Neural crest cell (in vitro differentiated cells): ENCODE measurements at places on chromosomes 16 and 17. TPM values are rescaled to one million over a fixed set of nuclear protein-coding genes. Genes with fewer than 3 reads are reported as not detected.

TAT gene
- not detected in 2 replicates for total RNA-seq

SSTR5 gene
- total RNA-seq = not detected in 2 replicates

AANAT gene
- 0.39 TPM in 1 of 2 replicates, not detected in the other for total RNA-seq

HOXB13 gene
- total RNA-seq = not detected in 2 replicates

CCL5 gene
- not detected in 2 replicates for total RNA-seq

C16orf46 gene
- total RNA-seq = 1.8 and 2.1 TPM in 2 replicates

MEOX1 gene
- 1.1 and 1.7 TPM in 2 replicates for total RNA-seq

ALDH3A1 gene
- total RNA-seq = 0.64 TPM in 1 of 2 replicates, not detected in the other

SECTM1 gene
- total RNA-seq = not detected in 2 replicates

MRPS7 gene
- total RNA-seq = 84.7 and 86.4 TPM in 2 replicates

LRRC46 gene
- total RNA-seq = 0.84 and 1.4 TPM in 2 replicates

CSH1 gene
- total RNA-seq = not detected in 2 replicates

SLC35G6 gene
- not detected in 2 replicates for total RNA-seq

CD19 gene
- not detected in 2 replicates for total RNA-seq

CYGB gene
- total RNA-seq = 8.6 and 8.7 TPM in 2 replicates

CNTROB gene
- total RNA-seq = 55.5 and 58.3 TPM in 2 replicates

DNA sequence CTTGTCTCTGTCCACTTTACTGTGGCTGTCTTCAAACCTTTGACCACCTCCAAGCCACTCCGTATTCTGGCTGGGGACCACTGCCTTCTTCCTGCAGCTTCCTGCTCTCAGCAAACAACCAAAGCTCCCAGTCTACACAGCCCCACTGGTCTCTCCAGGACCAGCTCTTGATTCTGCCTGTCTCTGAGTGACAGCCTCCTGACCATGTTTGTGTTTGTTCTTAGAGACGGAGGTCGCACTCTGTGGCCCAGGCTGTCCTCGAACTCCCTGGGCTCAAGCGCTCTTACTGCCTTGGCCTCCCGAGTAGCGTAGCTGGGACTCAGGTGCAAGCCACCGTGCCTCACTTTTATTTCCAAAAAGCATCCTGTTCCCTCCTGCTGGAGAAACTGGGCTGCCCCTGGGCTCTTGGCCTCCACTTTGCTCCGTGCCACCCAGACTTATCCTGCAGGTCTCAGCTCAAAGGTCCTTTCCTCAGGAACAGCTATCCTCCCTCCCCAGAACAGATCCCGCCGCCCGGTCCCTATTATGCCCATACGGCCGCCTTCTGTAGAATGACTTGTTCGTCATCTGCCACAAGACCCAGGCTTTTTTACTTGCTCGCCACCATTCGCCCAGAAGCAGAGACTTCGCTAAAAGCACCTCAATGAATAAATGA is 9.1 kb downstream of the MNT start:
- H3K4me3 ChIP-seq = peak overlapping the region; percentile 88
- peaks cover 56% of the 10 kb centered on the region for H3K4me1 ChIP-seq
- H3K36me3 ChIP-seq = peaks cover 7% of the 10 kb centered on the region

DNA sequence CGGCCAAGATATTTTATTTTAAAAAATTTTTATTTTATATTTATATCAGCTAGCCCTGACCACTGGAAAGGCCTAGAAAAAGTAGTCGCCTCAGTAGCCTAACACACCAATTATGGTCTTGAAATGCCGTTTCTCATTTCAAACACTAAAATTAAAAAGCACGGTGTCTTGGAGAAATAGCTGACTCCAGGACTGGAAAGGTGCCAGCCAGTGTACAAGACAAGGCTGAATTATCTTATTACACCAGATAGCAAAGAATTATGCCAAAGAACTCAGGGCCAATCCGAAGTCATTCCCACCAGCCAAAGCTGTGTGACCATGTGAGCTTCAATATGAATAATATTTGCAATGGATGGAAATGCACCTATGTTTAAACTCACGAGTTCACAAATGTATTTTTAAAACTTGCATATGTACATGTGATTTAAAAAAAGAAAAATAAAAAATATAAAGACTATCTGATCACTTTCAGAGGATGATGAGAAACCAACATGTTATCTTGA is 19.9 kb upstream of the ATP2C2 start:
- H3K36me3 ChIP-seq = no peaks in the 10 kb centered on the region
- peaks cover 9% of the 10 kb centered on the region for H3K4me1 ChIP-seq
- no peak overlapping the region for H3K27ac ChIP-seq
- H3K27me3 ChIP-seq = no peaks in the 10 kb centered on the region
- no peak overlapping the region for H3K4me3 ChIP-seq

- DNase-seq = no peak
- H3K4me3 ChIP-seq = no peak overlapping the region
- no peaks in the 10 kb centered on the region for H3K27me3 ChIP-seq
- no peaks in the 10 kb centered on the region for H3K36me3 ChIP-seq
- no peak overlapping the region for H3K27ac ChIP-seq
These were observed 37.8 kb downstream of the ITGAE start for GRCh38 chr17:3762922-3763776.

GRCh38 chr17:44360826-44361225 is 2.8 kb downstream of the FAM171A2 start:
- H3K27me3 ChIP-seq = peaks cover 13% of the 10 kb centered on the region
- H3K27ac ChIP-seq = peak overlapping the region; percentile 43
- no peak for DNase-seq
- peak overlapping the region; percentile 78 for H3K4me3 ChIP-seq
- H3K4me1 ChIP-seq = peaks cover 18% of the 10 kb centered on the region
- no peaks in the 10 kb centered on the region for H3K36me3 ChIP-seq

GRCh38 chr17:29383686-29384085 is 6.5 kb upstream of the TAOK1 start:
- H3K4me3 ChIP-seq = no peak overlapping the region
- no peak for DNase-seq
- H3K27me3 ChIP-seq = no peaks in the 10 kb centered on the region
- H3K36me3 ChIP-seq = no peaks in the 10 kb centered on the region
- no peak overlapping the region for H3K27ac ChIP-seq

GRCh38 chr16:49454426-49455180 is 81.0 kb downstream of the C16orf78 start:
- no peak overlapping the region for H3K4me3 ChIP-seq
- peaks cover 7% of the 10 kb centered on the region for H3K27me3 ChIP-seq
- no peak for DNase-seq
- H3K4me1 ChIP-seq = peaks cover 5% of the 10 kb centered on the region
- H3K36me3 ChIP-seq = no peaks in the 10 kb centered on the region

GRCh38 chr16:30677931-30678585 is 19.8 kb downstream of the FBRS start:
- H3K4me1 ChIP-seq = peaks cover 8% of the 10 kb centered on the region
- H3K36me3 ChIP-seq = no peaks in the 10 kb centered on the region
- no peak overlapping the region for H3K4me3 ChIP-seq
- no peak for DNase-seq
- no peaks in the 10 kb centered on the region for H3K27me3 ChIP-seq
- H3K27ac ChIP-seq = no peak overlapping the region

DNA sequence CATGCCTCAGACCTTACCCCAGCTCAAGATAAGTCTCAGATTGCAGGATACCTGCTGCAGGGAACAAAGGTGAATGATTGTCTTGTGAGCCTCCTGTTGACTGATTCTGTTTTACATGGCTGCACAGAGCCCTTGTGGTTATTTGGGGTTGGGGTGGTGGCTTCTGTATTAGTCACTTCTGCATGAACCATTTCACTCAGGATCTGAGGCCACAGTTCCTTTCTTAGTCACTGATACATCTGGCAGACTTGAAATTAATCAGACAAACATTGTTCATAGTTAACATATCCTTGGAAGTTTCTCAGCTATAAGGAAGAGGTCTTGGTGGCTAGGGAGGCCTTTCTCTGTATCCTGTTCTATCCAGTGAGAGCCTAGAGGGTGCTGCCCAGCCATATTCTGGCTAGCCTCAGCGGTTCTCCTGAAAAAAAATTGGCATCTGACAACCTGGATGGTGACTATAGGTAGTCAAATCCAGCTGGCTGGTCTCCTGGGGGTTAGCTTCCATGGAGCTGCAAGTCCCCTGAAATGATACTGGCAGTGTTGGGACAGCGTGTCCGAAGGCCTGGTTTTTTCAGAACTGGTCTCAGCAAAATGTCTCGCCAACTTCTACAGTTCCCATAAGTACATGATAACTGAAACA is 8.4 kb upstream of the PLK1 start:
- H3K27me3 ChIP-seq = no peaks in the 10 kb centered on the region
- H3K4me1 ChIP-seq = no peaks in the 10 kb centered on the region
- no peak overlapping the region for H3K27ac ChIP-seq
- H3K36me3 ChIP-seq = peaks cover 2% of the 10 kb centered on the region
- H3K4me3 ChIP-seq = no peak overlapping the region

- no peak overlapping the region for H3K27ac ChIP-seq
- no peaks in the 10 kb centered on the region for H3K36me3 ChIP-seq
- H3K4me3 ChIP-seq = no peak overlapping the region
- no peaks in the 10 kb centered on the region for H3K27me3 ChIP-seq
These were observed 668.8 kb downstream of the WWOX start for GRCh38 chr16:78768226-78768625.

- peak overlapping the region; percentile 85 for H3K4me3 ChIP-seq
- H3K27ac ChIP-seq = no peak overlapping the region
- no peak for DNase-seq
- H3K36me3 ChIP-seq = no peaks in the 10 kb centered on the region
- H3K4me1 ChIP-seq = peaks cover 20% of the 10 kb centered on the region
These were observed 1.6 kb upstream of the TLCD2 start for GRCh38 chr17:1711804-1712203.

GRCh38 chr16:52827456-52827855 is 225.2 kb downstream of the CHD9NB start:
- no peaks in the 10 kb centered on the region for H3K27me3 ChIP-seq
- no peak overlapping the region for H3K4me3 ChIP-seq
- peaks cover 12% of the 10 kb centered on the region for H3K4me1 ChIP-seq
- H3K27ac ChIP-seq = peak overlapping the region; percentile 94
- DNase-seq = no peak

- H3K4me1 ChIP-seq = peaks cover 74% of the 10 kb centered on the region
- peak; percentile 61 for DNase-seq
- peak overlapping the region; percentile 73 for H3K4me3 ChIP-seq
- H3K36me3 ChIP-seq = no peaks in the 10 kb centered on the region
- no peaks in the 10 kb centered on the region for H3K27me3 ChIP-seq
These were observed 26.1 kb downstream of the TRPV3 start for GRCh38 chr17:3531266-3532101.

DNA sequence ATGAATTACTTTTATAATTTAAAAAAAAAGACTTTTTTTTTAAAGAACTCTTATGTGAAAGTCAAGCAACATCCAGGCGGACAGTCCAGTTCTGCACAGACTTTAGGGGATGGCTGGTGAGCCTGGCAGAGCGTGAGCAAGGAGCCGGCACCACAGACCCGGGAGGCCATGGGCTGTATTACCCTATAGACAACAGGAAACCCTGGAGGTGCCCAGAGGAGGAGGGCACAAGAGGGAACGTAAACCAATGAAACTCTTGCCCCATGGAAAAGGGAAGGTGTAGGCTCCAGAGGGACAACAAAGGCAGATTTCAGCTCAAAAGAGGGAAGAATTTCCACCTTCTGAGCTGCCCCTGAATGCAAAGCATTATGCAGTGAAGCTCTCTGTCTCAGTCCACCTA is 25.5 kb upstream of the RPH3AL start:
- DNase-seq = no peak
- H3K4me3 ChIP-seq = no peak overlapping the region
- no peak overlapping the region for H3K27ac ChIP-seq
- H3K36me3 ChIP-seq = no peaks in the 10 kb centered on the region
- peaks cover 33% of the 10 kb centered on the region for H3K4me1 ChIP-seq

- H3K4me3 ChIP-seq = no peak overlapping the region
- no peak overlapping the region for H3K27ac ChIP-seq
- no peak for DNase-seq
- H3K36me3 ChIP-seq = no peaks in the 10 kb centered on the region
- no peaks in the 10 kb centered on the region for H3K4me1 ChIP-seq
- H3K27me3 ChIP-seq = peaks cover 2% of the 10 kb centered on the region
These were observed 429.0 kb downstream of the HS3ST4 start for GRCh38 chr16:26120729-26121128.

GRCh38 chr17:954431-955164 is 25.0 kb downstream of the NXN start:
- H3K36me3 ChIP-seq = peaks cover 9% of the 10 kb centered on the region
- no peaks in the 10 kb centered on the region for H3K27me3 ChIP-seq
- no peak for DNase-seq
- H3K27ac ChIP-seq = no peak overlapping the region
- H3K4me3 ChIP-seq = peak overlapping the region; percentile 43
- H3K4me1 ChIP-seq = peaks cover 48% of the 10 kb centered on the region

GRCh38 chr16:27020031-27020430 is 46.7 kb upstream of the C16orf82 start:
- H3K27me3 ChIP-seq = no peaks in the 10 kb centered on the region
- no peak for DNase-seq
- H3K4me1 ChIP-seq = no peaks in the 10 kb centered on the region

- H3K27me3 ChIP-seq = no peaks in the 10 kb centered on the region
- H3K4me1 ChIP-seq = no peaks in the 10 kb centered on the region
- H3K36me3 ChIP-seq = no peaks in the 10 kb centered on the region
These were observed 14.3 kb downstream of the KATNIP start for GRCh38 chr16:27564224-27564623.

DNA sequence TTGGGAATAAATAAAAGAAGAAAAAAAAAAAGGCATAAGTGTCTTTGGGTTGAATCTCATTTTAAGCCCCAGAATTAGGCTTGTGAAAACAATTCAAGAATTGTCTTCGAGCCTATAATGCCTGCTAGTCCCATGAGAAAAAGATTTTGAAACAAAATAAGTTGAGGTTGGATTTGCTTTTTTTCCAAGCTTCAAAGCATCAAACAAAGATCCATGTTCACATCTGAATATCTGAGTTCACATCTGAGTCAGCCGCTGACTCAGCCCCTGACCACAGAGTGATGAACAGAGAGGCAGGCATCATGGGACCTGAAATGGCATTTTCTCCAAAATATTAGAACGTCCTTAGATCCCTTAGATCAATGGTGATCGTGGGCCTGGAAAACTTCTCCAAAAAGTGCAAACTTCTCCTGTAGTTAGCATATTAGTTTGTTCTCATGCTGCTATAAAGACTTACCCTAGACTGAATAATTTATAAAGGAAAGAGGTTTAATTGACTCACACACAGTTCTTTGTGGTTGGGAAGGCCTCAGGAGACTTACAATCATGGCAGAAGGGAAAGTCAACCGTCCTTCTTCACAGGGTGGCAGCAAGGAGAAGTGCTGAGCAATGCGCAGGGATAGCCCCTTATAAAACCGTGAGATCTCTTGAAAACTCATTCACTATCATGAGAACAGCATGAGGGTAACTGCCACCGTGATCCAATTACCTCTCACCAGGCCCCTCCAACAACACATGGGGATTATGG is 294.6 kb upstream of the HSBP1 start:
- no peaks in the 10 kb centered on the region for H3K36me3 ChIP-seq
- peaks cover 2% of the 10 kb centered on the region for H3K27me3 ChIP-seq
- no peak overlapping the region for H3K27ac ChIP-seq
- H3K4me3 ChIP-seq = no peak overlapping the region
- DNase-seq = no peak
